Suprapubic skin (tissue), 4 donors: ENCODE measurements at places on chromosomes 16 and 17. TPM values are rescaled to one million over a fixed set of nuclear protein-coding genes. Genes with fewer than 3 reads are reported as not detected.

The TBX6 gene
- 7.6 TPM for total RNA-seq

DNA sequence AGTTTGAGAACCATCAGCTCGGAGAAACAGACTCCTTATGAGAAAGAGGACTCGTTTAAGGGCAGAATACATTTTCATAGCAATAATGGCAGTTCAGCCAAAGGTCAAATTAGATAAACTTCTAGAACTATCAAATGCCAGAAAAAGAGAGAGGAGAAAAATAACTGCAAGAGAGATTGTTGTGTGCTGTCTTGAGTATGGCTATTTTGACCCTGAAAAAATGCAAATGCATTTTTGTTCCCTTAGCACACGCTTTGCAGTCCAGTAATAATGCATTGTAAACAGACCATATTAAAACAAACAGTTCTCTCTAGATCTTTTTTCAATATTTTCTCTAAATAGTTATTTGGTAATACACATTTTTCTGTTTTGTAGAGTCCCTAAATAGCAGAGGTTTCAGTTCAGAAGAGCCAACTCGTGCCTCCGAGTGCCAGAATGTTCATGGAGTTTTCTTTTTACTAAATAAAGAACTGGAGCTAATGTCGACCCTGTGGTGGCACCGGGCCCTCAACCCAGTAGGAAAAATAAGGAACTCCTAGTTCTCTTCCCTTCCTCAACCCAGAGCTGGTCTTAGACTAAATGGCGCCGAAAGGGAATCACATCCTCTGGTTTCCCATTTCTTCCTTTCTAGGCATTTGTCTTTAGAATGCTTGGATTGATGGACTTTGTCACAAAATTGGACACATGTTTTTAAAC lies 298.0 kb downstream of the MAP2K4 start:
- no peak for DNase-seq

- no peak for DNase-seq
Measured at GRCh38 chr17:44916781-44917241, 1.5 kb upstream of the GFAP start.

GRCh38 chr17:65092262-65092661 lies 35.7 kb upstream of the GNA13 start:
- no peak for DNase-seq

The KREMEN2 gene
- total RNA-seq: 3.9 TPM

The HSD3B7 gene
- 17.3 TPM for total RNA-seq

The KRT9 gene
- 0.68 TPM for total RNA-seq

DNA sequence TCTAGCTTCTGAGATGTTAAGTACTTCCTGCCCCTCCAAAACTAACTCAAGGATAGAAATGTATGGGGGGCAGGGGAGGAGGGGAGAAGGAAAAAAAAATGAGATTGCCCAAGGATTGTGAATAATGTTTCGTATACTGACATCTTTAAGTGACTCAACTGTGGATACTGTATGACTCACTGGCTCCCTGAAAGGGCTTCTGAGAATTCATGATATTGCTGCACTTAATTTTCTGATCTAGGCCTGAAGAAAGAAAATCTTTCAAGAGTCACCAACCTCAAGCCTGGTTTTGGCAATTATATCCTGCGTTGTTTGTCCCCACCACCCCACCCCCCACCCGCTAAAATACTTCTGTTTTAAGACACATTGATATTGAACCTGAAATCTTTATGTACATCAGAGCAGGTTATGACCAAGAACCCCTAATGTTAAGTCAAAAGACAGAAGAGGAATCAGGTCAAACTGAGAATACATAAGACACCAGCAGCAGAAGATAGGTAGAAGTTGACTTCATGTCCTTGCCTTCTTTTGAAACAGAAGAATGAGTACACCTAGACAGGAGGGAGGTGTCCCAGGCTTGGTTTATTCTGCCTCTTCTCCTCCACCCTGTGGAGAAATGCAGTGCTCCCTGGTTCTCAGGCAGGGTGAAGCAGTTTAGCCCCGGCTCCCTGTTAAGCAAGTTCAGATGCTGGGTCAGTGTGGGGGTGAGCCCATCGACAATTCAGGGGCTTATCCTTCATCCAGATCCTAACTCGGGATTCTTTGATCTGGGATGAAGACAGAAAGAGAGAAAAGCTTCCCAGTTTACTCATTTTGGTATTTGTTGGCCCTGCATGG lies 3.3 kb upstream of the FBXL20 start:
- no peak for DNase-seq

DNA sequence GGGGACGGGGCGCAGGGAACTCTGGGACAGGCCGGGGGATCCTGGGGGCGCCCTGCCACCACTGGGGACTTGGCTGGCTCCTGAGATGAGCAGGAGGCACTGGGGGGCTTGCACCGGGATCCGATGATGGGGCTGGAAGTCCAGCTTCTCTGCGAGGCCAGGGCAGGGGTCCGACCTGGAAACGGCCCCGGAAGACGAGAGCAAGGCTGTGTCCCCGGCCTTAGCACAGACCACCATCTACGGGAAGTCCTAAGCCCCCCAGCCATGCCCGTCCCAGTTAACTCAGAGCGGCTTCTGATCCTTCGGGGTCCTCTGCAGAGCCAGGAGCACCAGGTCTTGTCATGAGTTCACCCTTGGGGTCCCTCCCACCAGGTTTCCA lies 573 bp downstream of the CDT1 start:
- no peak for DNase-seq

The EXOC3L1 gene
- 2.0 TPM for total RNA-seq

DNA sequence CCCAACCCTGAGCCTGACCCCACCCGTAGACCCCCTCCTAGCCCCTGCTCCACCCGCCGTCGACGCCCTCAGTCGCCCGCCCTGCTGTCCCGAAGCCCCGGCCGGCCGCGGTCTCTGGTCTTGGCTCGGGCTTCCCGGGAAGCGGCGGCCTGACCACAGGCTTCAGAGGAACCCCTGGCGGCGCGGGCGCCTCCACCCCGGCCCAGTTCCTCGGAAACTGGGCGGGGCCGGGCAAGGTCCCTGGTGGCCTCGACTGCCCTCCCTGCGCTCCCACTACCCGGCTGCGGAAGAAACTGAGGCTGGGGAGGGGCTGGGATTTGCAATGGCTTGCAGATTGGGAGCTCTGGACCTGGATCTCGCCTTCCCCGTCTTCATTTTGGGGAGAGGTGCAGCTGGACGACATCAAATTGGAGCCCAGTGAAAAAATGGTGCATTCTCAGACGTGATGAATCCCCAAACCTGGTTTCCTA lies 692 bp upstream of the SOCS1 start:
- peak; percentile 81 for DNase-seq

The CLEC18A gene
- total RNA-seq: 2.9 TPM

DNA sequence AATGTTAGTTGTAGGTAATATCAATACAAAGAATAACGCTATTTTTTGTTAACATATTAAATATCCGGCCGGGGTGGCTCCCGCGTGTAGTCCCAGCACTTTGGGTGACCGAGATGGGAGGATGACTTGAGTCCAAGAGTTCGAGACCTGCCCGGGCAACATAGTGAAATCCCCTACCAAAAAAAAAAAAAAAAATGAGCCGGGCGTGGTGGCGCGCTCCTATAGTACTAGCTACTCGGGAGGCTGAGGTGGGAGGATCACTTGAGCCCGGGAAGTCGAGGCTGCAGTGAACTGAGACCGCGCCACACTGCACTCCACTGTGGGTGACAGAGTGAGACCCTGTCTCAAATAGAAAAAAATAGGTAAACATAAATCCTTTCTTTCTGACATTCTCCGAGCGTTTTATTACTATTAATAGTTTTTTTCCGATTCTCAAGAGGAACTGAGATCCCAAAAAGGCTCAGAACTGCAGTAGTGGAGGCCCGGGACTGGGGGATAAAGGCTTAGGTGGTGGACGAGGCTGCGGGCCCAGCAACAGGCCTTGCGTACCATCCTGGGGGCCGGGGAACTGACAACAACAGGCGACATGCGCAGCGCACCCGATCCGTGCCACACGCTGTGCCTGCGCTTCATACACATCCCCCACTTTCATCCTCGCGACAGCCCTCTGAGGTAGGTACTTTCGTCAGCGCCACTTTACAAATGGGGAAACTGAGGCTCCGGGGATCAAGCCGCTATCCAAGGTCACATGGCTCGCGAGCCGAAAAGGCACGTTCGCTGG lies 919 bp downstream of the N4BP1 start:
- no peak for DNase-seq

The TMC7 gene
- total RNA-seq: 2.6 TPM

DNA sequence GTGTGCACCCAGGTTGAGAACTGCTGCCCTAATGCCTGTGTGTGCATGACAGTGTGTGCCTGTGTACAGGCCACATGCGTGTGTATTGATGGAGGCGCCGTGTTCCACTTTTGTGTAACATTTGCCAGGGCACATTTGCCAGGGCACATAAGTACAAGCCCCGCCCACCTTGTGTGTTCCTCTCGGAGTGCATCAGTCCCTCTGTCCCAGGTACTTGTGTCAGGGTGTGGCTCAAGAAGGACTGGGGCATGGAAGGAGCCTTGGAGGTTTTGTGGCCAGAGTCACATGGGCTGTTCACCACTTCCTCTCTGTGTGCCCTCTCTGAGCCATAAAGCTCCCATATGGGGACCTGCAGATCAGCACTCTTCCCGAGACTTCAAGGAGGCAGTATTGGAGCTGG lies 73.9 kb downstream of the MRM1 start:
- DNase-seq: no peak

DNA sequence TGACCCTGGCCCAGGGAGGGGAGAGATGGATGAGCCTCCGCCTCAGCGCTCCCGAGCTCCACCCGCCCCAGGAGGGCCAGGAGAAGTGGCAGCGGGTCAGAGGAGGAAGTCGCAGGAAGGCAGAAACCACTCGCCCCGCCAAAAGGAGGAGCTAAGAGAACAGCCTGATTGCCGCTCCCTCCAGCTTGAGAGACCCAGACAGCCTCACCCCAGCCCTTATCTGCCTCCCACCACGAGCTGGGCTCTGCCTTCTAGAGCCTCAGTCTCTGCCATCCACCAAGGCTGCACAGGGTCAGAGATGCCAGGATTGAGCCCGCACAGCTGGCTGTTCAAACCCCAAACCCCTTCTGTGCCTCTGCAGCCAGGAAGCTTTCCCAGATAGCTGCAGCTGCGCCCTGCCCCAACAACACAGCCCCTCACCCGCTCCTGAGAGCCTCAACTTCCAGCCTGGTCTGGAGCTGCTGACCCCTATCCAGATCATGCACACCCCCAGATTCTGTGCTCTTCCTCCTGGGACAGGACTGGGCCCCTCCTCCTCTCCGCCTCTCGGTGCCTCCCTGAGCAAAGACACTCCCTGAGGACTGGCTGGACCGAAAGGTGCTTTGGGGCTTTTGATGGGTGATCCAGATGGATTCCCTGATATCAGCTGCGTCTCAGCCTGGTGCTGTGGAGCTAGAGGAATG lies 1.0 kb upstream of the ATP2A3 start:
- no peak for DNase-seq

DNA sequence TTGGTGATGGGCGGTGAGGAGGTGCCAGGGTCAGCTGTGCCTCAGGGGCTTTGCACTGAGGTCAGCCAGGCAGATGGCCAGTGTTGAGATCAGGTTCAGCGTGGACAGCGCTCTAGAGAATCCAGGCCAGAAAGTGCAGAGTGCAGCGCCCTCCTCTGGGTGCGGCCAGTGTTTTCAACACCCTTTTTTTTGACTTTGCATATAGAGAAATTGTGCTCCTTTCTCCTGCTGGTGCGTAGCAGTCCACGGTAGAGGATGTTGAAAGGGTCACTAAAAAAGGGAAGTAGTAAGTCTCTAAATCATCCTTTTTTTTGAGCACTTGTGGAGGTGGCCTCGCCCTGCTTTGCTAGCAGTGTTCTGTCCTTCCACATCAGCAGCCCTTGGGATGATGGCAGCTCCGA lies 53.9 kb downstream of the BANP start:
- DNase-seq: no peak

DNA sequence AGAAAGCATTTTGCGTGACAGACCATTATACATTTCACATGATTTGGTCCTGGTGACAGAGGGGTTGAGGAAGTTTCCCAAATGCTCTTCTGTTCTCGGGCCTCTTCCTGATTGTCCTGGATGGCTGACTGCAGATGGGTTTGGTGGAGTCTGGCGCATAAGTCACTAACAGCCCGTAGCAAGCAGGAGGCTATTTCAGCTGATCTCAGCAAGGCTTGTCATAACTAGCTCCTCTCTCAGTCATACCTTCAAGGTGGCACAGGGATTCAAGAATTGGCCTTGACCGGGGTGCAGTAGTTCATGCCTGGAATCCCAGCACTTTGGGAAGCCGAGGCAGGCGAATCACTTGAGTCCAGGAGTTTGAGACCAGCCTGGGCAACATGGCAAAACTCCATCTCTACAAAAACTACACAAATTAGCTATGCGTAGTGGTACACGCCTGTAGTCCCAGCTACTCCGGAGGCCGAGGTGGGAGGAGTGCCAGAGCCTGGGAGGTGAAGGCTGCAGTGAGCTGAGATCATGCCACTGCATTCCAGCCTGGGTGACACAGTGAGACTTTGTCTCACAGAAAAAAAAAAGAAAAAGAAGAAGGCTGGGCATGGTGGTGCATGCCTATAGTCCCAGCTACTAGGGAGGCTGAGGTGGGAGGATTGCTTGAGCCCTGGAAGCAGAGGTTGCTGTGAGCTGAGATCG lies 68.9 kb upstream of the HAS3 start:
- no peak for DNase-seq

- no peak for DNase-seq
Measured at GRCh38 chr16:26756633-26757032, 310.1 kb upstream of the C16orf82 start.

The FBXO39 gene
- not detected for total RNA-seq

The MEOX1 gene
- 6.4 TPM for total RNA-seq

The CYGB gene
- 15.8 TPM for total RNA-seq

DNA sequence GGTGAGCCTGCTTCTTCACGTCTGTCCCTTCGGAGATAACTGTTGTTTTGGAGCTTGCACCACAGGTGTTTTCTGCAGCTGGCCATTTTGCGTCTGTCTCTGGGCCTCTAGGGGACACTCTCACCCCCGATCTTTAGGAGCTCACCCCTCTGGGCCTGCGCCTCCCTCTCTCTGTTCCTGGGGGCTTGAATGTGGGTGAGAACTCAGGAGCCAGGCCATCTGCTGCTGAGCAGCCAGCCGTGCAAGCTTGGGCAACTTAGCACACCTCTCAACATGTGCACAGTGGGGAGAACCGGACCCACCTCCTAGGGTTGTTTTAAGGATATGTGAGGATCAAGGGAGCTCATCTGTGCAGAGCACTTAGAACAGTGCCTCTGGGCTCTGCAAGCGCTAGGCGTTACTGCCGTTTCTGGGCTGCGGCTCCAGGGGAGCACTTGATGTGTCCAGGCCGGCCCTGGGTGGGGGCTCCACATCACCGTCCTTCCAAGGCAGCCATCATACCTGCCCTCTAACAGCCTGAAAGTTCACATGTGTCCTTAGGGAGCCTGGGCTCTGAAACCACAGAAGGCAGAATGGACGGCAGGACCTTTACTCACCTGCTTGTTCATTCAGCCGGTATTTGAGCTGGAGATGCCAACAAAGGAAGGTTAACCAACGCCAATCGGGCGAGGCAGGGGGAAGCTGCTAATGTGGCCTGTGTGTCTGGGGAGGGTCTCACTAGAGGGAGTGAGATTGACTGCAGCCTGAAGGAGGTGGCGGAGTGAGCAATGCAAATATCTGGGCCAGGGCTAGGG lies 66.3 kb downstream of the MRC2 start:
- DNase-seq: no peak

GRCh38 chr17:4780325-4780955 lies 5.7 kb downstream of the VMO1 start:
- no peak for DNase-seq
